ENCODE measurements at places on chromosomes 11 and 22.

DNA sequence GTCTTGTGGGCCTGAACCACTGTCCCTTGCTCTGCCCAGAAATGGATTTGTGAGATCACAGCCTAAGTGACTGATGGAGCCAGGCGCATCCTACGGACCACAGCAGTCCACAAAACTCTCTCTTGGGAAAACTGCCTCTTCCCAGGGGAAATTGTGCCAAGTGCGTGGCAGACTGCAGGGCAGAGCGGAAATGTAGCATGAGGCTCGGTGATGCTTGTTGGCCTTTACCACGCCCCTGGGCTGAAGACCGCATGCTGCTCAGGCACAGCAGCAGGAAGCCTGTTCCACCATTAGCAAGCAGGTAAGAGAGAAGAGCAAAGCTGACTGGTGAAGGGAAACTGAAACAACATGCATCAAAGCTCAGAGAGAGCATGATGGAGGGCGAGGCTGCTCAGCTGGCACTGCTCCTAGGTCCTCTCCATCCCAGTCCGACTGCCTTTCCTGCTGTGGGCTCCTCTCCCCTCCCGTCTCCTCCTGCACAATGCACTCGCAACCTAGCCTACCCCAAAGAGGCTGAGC is 26.5 kb upstream of the SCARF2 start:
- peak; percentile 46 for DNase-seq

DNA sequence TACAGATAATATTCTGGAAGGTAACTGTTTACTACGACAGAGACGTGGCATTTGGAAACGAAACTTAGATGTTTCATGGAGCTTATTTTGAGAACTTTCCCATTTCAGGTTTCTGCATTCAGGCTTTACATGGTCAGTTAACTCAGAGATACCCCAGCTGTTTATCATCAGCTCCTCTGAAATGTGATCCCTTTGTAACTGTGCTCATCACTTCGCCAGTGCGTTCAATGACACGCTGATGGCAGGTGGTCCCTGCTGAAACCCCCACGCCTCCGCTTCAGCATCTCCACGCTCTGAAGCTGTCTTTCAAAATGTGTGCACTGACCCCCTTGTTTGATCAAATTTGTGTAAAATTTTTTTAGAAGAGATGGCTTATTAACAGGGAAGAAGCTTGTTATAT is 30.5 kb downstream of the ALG12 start:
- no peak for DNase-seq

DNA sequence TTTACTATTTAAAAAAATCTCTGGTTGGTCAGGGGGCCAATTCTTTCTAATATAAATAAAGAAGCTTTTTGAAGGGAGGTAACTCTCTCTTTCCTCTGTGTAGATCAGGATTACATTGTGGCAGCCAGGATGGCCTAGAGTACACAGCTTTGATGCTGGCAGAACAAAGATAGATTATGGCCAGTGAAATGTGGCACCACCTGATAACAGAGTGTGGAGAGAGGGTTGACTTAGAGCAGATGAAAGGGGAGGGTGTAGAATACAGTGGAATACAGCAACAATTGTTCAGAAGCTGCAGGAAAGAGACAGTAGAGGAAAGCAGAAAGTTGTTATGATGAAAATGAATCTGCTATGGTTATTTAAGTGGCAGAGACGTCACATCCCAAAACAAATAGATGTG is 99.0 kb downstream of the FAR1 start:
- no peak for DNase-seq

DNA sequence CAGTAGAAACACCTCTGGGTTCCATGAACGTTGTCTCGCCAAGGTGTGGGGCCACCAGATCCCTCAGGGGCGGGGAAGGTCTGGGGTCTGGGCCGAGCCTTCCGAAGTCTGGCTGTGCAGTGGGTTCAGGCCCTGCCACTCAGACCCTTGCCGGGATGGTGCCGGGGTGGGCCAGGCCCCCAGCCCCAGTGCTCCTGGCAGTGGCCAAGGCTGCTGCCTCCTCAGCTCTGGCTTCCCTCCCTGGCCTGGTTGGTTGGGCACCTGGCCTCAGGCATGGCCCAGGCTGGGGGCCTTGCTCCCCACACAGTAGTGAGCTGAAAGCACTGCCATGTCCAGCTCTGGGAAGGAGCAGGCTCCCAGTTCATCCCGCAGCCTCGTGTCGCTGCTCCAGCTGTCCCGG is 48.2 kb upstream of the PPARA start:
- no peak for DNase-seq

GRCh38 chr22:19630614-19631013 is 83.7 kb upstream of the SEPTIN5 start:
- no peak for DNase-seq

GRCh38 chr11:126782810-126783209 is 217.8 kb downstream of the KIRREL3 start:
- no peak for DNase-seq

GRCh38 chr11:90252053-90252452 is 29.2 kb upstream of the CHORDC1 start:
- no peak for DNase-seq

DNA sequence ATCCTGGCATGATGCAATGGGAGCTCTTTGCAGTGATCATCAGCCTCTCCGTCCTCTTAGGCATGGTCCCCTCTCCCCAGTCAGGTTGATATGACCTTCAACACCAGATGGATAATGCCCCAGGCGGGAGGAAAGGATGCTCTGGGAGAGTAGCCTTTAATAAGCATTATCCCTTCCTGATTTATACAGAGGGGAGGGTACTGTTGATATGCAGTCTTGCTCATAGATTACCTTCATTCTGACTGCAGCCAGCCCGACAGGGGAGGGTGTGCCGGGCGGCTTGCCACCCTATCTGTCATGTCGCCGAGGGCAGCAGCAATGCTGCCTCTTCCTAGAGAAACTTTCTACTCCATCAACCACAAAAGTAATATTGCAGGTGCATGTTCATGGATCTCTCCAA is 497.4 kb downstream of the OPCML start:
- no peak for DNase-seq

DNA sequence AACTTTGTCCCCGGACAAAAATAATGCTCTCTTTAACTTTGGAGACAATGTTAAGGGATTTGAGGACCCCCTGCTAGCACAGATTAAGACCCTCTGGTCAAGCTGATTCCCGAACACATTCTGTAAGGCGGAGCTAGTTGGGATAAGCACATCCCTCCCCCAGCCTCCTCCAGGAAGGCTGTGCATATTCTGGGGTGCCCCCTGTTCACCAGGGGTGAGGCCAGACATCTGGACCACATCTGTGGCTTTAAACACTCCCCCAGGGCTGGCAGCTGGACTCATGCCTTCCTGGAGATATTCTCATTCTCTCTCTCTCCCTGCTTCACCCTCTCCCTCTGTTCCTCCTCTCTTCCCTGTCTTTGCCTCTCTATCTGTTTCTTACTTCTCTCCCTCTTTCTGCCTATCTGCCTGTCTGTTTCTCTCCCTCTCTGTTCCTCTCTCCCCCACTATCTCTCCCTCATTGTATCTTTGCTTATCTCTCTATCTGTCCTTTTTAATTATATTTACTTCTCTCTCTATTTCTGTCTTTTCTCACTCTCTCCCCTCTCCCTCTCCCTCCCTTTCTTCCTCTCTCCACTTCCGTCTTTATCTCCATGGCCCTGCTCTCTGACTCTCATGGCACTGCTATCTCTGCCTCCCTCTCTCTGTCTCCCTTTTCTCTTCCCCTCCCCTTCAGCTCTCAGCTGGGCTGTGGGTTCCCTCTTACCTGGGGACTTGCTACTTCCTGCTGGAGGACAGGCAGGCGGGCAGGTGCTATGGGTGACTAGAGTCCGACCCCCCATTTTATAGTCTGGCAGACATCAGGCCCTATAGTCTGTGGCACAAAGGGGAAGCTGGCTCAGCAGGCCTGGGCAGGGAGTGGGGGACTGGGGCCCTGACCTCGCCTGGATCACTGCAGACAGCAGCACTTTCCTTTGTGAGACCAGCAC is at the start of gene CRYBB1:
Gene CRYBB1, minus strand, starts transcription at position 757 of the 929 bp plus-strand sequence. CDS start 1,708 bp downstream, outside the sequence.
- no peak for DNase-seq
